Foreskin melanocyte (primary cell): ENCODE measurements at places on chromosomes 11 and 22.

- DNase-seq = no peak
These were observed 471.0 kb downstream of the INSC start for GRCh38 chr11:15585602-15586331.

DNA sequence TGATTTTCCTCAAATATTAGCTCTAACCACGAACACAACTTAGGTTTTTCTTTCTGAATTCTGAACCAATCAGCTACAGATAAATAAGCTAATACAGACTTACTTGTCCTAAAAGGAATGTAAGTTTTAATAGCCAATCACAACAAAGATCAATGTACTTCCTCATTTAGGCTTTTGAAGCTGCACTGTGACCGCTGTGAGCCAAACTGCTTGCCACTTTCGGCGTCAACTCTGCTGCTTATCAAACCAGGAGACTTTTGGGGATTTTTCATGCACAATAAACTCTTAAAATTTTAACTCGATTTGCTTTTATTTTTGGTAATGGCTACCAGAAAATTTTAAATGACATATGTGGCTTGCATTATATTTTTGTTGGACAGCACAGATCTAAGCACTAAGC is 92.5 kb downstream of the TMPRSS5 start:
- DNase-seq = no peak

GRCh38 chr11:46778416-46778815 is 59.4 kb downstream of the F2 start:
- no peak for DNase-seq

DNA sequence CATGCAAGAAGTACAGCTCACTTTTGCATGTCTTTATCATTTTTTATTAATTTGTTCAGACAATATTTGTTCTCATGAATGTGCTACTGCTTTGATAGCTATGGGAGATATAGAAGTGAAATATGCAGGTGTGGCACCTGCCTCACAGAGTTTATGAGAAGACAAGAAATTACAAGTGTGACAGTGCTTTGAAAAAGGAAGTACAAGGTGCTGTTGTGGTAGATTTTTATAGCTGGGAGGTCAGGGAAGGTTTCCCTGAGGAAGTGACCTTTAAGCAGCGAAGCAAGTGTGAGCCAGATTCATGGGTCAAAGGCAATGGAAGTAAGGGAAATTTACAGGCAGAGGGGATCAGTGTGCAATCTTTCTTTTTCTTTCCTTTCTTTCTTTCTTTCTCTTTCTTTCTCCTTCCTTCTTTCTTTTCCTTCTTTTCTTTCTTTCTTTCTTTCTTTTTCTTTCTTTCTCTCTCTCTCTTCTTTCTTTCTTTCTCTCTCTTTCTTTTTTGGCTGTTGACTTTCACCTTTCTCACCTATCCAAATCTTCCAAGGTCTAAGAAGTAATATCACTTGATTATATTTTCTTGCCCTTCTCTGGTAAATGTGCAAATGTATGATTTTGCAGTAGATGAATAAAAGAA is 6.4 kb upstream of the BMAL1 start:
- DNase-seq = no peak

DNA sequence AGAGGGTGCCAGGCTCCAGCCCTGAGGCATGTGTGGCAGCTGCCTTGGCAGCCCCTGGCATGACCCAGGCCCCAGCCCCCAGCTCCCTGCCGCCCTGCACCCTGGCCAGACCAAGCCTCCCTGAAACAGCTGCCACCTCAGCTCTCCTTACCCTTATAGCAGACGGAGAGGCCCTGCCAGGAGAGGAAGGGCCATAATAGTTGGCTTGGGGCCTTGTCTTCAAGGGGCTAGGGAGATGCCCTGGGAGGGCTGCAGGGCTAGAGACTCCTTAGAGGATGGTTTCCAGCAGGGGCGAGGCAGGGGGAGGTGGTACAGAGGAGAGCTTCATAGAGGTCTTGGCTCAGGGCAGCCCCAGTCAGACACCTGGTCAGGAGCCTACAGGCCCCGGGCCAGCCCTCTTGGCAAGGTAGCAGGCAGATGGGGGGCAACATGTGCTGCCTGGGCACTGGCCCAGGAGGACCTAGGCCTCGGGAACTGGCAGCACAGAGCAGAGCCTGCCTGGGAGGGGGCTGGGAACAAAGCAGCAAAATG is 13.0 kb downstream of the SMTN start:
- no peak for DNase-seq

- DNase-seq = no peak
These were observed 615.4 kb upstream of the B3GAT1 start for GRCh38 chr11:135027461-135027860.

DNA sequence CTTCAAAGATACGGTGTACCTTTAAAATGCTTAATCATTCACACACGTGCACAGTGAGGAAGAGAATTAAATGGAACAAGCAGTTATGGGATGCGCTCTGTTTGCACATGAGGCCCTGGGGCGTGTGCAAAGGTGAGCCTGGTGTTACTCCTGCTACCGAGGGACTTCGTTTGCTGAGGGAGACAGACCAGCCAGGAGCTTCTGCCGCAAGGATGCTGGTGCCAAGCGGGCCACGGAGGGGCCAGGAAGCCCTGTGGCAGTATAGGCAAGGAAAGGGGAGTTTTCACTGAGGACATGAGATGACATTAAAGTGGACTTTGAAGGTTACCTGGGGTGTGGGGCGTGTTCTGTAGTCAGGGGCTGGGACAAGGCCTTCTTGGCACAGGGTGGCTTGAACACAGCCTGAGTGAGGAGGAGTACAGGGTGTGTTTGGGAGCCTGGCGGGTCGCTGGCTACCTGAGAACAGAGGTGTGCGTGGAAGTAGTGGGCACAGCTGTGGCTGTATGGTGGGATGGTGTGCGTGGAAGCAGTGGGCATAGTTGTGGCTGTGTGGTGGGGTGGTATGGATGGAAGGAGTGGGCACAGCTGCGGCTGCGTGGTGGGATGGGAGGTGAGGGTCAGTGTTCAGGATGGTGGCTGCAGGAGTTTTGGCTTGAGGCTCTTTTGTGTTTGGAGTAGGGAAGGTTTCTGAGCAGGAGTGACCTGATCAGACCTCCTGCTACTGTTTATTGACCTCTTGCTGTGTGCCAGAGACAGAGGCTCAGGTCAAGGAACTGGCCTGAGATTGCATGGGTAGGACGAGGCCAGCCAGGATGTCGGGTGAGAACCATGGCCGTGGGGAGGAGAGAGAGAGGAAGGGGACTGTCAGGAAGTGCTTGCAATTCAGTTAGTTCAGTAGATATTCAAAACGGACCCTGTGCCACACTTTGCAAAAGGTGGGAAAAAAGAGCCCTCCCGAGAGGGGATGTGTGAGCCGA is 13.7 kb downstream of the TBC1D22A start:
- no peak for DNase-seq

DNA sequence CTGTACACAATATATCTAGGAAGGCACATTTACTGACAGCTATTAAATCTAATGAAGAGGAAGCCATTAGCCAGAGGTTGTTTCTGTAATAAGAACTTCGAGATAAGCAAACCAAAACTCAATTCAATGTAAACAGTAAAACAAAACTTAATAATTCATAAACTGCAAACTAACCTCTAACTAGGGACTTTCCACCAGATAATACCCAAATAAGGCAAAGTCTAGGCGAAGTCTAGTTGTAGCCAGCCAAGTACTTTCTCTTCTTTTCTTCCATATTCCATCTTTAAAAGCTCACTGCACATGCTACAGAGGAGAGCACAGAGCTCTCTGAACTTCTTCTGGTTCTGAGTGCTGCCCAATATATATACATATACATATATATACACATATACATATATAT is 229.9 kb upstream of the ANO5 start:
- no peak for DNase-seq

DNA sequence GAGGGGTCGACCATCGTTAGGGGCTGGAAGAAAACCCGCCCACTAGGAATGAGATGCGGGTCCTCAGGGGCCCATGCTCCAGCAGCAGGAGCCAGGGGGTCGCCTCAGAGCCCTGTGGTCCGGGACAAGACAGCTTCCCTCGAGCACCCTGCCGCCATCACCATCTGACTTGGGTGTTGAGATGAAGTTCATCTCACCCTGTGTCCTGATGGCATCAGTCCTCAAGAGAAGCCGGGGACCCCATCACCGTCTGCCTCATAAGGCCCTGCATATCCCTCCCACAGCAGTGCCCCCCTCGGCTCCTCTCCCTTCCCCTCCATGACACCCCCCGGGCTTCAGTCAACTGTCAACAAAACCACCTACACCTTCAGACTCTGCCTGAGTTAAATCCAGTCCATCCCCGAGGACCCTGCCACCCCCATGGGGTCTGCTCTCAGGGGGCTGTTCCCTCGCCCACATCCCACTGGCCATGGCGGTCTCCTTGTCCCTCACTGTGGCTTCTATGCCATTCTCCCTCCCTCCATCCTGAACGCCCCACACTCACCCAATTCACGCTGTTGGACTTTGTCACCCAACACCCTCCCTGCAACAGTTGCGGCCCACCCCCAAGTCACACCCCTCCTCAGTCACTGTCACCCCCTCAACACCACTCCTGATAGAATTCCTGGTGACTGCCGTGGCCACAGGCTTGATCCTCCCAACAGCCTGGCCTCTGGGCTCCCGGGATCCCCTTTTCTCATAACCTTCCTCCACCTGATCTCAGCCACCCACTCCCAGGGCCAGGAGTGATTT is 87.7 kb upstream of the RTL6 start:
- DNase-seq = no peak
